ENCODE measurements at places on chromosomes 7 and 10.
A peak's percentile ranks its signal among the peaks of the same experiment; 100 is the strongest.

- no peak for DNase-seq
These were observed 1.3 kb downstream of the MBLAC1 start for GRCh38 chr7:100127866-100128636.

DNA sequence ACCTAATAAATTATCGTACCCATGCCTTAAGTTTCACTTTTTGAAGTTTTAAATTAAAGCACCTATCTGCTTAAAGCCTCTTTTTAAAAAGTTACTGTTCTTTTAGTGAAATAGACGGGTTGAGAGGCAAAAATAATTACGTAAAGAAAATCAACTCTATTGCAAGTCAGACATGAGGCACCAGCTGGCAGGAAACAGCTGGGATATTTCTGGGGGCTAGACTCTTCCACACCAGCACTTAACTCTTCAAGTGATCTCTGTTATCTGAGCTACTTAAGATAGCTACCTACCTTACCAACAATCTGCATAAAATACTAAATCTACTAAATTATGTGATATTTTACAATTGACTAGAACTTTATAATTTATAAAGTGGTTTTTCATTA is 35.8 kb downstream of the GBF1 start:
- no peak for DNase-seq

DNA sequence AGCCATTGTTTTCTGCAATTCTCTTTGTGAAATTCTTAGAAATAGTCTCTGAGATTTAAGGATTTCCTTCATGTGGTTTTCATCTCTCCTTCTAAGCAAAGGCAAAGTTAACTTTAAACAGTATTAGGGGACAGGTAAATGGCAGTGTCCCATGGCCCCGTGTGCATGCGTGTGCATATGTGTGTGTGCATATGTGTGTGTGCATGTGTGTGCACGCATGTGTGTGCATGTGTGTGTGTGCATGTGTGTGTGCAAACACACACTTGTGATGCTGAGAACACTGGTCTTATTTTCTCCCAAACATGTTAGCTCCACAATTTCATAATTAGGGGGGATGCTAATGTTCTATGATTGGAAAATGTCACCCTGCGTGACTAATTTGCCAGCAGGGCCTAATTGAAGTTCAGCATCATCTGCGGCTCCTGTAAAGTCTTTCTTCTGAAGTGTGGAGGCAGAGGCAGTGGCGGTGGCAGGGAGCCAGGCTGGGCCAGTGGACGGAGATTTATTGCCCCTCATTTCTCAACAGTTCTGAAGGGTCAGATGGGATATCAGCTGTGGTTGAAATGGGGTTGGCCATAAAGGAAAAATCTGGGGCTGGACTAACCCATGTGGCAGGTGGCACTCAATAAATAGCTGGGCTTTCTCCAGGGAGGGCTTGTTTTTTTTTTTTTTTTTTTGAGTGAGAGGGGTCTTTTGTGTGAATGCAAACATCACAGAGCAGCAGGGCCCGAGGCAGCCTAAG is 289.3 kb upstream of the PODXL start:
- DNase-seq, result no peak

- no peak for DNase-seq
These were observed 1.4 kb downstream of the ST8SIA6 start for GRCh38 chr10:17453035-17453372.

- no peak for DNase-seq
These were observed 90.3 kb upstream of the SFMBT2 start for GRCh38 chr10:7501157-7501556.

DNA sequence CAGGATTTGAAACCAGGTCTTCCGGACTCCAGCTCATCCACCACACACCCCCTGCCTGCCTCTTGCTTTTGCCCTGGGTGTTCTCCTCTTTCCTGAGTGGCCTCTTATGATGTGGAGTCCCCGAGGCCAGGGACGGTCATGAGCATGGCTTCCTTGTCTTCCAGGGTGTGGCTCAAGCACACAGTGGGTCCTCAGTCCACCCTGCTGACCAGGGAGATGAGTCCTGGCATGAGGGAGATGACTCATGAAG is 32.8 kb downstream of the DNAJB12 start:
- no peak for DNase-seq

DNA sequence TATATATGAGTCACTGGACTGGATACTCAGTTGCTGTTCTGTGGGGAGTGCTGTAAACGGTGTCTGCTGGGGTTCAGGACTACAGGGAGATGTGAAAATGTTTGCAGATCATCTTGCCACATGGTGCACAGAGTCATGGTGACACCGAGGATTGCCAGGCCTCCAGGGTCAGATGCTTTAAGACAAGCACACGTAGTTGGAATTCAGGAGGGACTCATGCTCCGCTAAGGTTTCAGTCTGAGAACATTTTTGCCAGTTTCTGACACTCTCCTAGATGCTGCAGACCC is 211.3 kb downstream of the CXCL12 start:
- DNase-seq, result no peak

DNA sequence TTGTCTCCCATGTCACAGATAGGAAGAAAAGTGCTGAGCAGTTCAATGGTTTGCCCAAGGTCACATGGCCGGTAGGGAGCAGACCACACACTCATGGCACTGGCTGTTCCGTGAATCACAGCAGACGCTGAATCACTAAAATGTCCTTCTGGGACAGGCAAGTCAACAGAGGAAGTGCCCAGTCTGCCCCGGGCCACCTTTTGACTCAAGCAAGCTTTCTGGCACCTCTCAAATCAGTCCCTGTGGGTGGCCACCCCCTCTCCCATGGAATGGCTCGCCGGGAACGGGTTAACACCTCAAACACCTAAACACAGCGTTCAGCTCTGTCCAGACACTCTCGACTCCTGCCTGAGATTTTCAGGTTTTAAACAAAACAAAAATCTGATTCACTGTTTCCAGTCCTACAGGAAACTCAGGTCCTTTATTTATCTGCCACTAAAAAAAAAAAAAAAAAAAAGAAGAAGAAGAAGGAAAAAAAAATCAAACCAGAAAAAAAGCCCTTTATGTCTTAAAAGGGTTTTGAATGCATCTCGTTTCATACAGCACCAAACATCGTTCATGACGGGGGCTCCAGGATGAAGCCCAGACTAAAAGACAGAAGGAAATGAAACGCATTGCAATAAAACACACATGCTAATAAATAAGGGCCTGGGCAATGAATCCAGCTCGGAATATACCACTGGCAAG is 15.5 kb downstream of the CARD11 start:
- DNase-seq, result no peak

DNA sequence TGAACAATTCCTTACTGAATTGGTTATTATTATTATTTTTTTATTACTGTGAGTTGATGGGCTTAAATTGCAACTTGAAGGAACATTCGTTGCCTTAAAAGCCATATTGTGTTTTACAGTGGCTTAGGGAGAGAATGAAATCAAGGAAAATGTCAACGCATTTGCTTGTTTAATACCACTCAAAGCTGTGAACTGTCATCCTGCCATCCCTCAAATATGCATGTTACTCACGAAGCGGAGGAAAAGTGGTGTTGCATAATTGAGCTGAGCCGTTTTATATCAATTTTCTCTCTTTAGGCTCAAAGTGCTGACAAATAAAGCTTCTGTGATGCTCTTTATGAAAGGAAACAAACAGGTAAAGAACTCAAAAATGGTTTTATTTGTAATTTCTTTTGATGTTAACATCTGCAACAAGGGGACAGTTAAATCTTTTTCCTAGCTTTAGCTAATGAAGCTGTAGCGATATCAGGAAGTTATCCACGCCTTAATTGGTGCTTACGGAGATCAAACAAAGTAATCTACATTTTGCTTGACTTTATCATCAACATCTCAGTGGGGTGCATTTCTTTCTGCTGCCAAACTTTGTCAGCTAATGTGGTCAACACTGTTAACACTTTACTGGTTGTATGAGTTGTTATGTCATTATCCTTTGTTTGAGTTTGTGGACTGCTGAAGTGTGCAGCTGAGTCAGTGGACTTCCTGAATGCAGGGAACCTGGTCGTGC is 33.1 kb downstream of the GLRX3 start:
- no peak for DNase-seq

GRCh38 chr10:62183442-62183841 is 85.2 kb downstream of the RTKN2 start:
- peak; percentile 42 for DNase-seq

DNA sequence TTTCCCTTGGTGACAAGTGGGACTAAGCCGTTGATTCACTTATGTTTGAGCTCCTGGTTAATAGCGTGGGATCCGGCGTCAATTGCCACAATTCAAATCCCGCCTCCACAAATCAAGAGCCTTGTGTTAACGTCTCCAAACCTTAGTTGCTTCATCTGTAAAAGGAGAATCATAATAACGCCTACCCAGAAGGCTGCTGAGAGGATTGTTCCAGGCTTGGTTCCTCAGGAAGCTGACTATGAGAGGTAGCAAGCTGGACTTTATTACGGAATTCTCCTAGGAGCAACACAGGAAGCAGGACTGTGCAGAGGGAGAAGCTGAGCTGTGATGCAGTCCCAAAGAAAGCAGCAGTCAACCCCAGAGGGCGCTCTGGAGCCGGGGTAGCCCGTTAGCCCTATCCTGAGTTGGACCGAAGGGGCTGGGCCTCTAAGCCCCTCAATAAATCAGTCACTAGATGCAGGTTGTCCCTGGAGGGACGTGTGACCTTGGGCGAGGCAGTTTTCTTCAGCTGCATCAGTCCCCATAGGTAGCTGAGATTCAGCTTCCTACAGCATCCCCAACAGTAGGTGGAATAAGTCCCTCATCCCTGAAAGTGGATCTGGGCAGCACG is 6.9 kb upstream of the BAG3 start:
- no peak for DNase-seq

DNA sequence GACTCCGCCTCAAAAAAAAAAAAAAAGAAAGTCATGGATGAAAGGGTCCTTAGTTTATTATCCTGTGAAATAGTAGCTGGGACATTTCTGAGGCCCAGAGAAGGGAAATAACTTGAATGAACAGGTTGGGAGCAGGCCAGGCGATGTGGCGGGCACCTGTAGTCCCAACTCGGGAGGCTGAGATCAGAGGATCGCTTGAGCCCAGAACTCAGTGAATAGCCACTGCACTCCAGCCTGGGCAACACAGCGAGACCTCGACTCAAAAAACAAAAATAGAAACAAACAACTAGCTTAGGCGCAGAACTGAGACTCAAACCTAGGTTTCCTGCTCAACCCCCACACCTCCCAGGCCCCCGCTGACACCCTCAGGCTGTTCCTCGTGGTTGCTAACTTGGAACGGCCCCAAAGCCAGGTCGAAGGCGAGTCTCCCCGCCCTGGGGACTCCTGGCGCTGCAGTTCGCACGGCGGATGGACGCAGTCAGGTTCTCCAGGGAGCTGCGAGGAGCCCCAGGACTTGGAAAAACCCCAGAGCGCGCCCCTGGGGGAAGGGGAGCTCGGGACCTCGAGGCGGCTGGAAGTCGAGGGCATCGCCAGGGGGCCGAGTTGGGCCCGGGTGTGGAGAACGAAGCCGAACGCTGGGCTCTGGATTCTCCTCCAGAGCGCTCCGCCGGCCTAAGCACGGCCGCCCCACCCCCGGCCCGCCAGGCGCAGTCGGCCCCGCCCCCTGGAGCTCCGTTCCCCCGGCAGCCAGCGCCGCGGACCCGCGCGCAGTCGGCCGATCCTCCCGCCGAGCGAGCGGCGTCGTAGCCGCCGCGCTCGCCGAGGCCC is at the start of gene STOX1:
TSS of gene STOX1 (plus strand) at position 768 of the 828 bp plus-strand sequence. CDS start 93 bp downstream, outside the sequence.
- peak; percentile 50 for DNase-seq

DNA sequence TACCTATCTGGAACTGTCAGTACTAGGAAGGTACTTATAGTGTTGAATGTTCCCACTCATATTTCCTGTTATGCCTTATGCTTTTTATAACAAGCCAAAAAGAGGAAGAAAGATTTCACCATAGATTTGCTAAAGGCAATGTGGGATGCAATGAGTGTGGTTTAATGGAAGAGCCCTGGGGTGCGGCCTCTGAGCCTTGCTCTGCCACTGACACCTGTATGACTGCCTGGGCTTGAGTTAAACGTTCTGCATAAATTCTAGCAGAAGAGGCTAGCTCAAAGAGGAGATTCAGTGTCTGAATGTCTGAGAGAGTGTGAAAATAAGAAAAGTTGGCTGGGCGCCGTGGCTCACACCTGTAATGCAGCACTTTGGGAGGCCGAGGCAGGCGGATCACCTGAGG is 143.8 kb downstream of the TPST1 start:
- DNase-seq, result peak; percentile 8

- no peak for DNase-seq
These were observed 286.9 kb downstream of the KCNMA1 start for GRCh38 chr10:77350711-77351119.

- no peak for DNase-seq
These were observed 3.3 kb downstream of the ZC3HC1 start for GRCh38 chr7:130047831-130048230.

GRCh38 chr7:88566162-88566729 is 193.3 kb upstream of the ZNF804B start:
- no peak for DNase-seq

DNA sequence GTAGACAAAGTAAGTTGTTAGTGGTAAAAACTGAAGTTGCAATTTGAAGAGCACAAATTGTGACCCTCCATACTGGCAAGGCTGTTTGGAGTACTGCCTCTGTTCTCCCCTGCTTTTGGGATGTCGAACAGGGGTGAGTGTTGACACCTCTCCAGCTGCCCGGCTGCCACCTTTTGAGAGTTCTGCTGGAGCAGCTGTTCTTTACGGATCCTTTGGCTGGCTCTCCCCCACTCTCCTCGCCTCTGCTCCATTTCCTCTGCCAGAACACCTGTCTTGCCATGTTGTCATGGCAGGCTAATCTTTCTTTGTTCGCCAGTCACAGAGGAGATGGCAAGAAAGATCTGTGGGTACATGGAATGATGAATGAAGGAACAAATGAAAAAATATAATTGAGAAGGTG is 34.9 kb downstream of the INSYN2A start:
- DNase-seq, result no peak

DNA sequence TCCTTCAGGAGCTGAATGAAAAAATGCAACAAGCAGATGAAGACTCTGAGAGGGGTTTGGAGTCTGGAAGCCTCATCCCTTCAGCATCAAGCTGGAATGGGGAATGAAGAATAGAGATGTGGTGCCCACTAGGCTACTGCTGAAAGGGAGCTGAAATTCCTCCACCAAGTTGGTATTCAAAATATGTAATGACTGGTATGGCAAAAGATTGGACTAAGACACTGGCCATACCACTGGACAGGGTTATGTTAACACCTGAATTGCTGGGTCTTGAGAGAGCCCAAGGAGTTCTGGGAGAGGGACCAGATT is 5.4 kb downstream of the IFIT2 start:
- no peak for DNase-seq

- DNase-seq, result no peak
These were observed 15.6 kb downstream of the FOXL3 start for GRCh38 chr7:305410-306151.

- DNase-seq, result no peak
These were observed 63.8 kb downstream of the CCSER2 start for GRCh38 chr10:84392181-84392580.

GRCh38 chr10:122281018-122281626 is 10.0 kb downstream of the BTBD16 start:
- DNase-seq, result no peak

All from CD4-positive, alpha-beta T cell treated with Interferon gamma for 1 hour (primary cell).